ENCODE measurements at places on chromosomes 3 and 15. TPM values are rescaled to one million over a fixed set of nuclear protein-coding genes. Genes with fewer than 3 reads are reported as not detected.

DNA sequence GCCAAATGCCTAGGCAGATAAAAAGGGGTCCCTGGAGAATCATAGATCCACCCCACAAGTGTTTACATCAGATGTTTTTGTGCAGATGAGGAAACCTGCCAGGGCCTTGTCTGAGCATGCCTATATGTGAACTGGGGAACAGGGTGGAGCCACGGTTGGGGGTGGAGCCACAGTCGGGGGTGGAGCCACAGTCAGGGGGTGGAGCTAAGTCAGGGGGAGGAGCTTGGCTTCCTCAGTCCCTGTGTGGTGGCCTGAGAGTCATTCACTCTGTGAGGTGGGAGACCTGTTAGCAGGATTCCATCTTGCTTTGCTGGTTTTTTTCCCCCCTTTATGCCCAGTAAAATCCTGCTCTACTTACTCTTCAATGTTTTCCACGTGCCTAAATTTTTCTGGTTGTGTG lies 57.8 kb upstream of the TGFBR2 start:
- DNase-seq = no peak

DNA sequence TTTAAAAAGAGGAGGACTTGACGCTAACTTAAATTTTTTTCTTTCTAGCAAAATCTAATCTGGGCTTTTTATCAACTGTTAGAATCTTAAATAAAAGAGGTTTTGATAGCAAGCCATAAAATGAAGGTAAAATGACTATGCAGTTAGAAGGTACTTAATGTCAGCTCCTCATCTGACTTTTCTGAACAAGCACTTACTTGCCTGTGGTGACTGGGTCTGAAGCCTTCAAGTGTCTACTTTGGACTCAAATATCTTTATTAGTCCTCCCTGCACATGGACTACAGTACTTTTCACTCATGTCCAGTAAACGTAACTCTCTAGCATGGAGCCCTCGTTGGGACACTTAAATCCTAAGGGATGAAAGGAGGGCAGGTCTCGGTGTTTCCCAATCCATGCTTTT lies 135.9 kb downstream of the P2RY1 start:
- no peak for DNase-seq

GRCh38 chr3:58998476-58999117 lies 51.2 kb downstream of the CFAP20DC start:
- no peak for DNase-seq

DNA sequence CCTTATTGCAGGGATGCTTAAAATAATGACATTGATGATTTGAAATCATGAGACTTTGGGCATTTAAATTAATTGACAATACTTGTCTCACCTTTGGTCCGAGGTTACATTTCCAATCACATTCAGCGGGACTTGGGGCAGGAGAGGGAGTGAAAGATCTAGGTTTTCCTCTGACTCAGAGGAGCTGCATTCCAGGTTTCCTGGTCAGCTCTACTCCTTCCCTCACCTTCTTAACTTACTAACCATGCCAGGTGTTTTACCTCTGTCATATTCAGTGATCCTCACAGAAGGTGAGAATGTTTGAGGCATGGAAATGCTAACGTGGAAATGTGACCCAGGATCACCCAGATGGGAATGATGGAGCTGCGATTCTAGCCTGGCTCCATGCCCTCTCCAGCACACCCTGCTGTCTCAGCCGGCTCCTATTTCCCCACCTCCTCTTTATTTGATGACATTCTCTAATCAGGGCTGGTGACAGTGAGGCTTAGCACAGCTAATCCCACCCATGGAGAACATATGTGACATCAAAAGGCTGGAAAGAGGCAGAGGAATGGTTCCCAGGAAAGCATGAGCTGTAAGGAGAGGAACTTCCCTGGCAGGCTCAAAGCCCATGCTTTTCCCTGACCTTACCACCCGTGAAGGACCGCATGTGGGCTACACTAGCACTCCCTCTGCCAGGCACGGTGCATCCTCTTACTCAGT lies 38.7 kb downstream of the THSD4 start:
- DNase-seq = no peak

- DNase-seq = no peak
Measured at GRCh38 chr3:195475614-195476013, 32.8 kb upstream of the ACAP2 start.

DNA sequence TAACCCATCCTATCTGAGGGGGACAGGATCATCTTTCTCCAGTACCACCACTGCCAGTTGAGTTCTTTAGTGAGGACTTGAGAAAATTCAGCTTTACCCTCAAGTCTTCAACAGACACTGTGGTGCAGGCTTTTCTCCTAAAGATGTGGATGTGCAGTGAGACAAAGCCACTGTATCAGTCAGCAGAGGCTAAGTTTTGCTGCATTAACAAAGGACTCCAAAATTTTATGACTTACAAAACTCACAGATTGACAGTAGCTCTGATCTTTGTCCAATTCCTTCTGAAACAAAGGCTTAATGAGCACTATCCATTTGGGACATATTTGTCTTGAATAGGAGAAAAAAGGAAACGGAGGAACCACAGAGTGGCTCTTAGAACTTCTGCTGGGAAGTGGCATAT lies 87.9 kb downstream of the MITF start:
- no peak for DNase-seq

GRCh38 chr15:40877694-40878093 lies 3.7 kb upstream of the RHOV start:
- no peak for DNase-seq

DNA sequence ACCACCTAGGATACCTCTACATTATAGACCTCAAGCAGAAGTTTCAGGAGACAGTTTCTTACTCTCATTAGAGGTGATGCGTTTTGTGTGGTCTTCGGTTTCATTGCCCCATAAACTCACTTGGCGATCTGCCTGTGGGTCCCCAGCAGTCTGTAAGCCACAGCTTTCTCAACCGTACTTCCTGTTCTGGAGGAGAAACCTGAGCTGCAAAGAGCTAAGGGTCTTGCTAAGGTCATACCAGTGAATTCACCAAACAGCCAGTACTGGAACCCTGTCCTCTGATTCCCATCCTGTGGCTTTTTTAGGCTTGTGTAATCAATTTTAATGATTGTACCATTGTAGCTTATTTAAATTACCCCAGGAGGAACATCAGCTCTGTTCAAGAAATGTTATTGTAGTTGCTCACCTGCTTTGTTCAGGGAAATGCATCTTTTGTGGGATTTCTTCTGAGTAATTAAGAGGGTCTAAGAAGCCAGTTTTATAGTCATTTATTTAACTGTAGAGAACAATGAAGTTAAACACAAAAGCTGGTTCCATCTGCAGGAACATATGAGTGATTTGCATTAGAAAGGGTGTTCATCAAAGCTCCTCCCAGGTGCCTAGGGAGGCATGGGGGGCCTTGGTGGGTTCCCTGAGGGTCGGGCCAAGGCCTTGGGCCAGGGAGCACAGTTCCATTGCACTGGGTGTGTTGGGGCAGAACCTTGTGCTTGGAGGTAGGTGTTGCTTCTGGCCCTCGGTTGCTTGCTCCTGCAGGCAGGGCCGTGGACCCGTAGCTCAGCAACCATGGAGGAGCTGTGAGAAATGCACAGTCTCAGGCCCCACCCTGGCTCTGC lies 69.6 kb downstream of the APBA2 start:
- DNase-seq = no peak

DNA sequence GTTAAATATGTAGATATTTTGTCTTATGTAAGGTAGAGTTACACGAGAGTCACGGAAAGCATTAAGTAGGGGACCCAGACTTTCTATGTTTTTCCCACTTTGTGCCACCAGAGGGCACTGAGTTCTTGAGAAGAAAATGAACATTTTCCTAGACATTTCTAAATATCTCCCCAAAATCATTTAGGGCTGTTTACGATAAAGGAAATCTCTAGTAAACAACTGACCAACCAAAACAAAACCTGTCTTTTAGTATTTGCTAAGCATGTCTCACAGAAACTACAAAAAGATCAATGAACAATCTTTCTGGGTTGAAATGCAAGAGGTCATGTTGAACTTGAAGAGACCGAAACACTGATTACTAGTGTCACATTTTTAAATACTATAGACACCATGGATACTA lies 16.1 kb downstream of the POU1F1 start:
- DNase-seq = no peak

- DNase-seq = no peak
Measured at GRCh38 chr3:169945313-169945712, 21.3 kb upstream of the SEC62 start.

- DNase-seq = no peak
Measured at GRCh38 chr3:53100818-53101466, 29.3 kb downstream of the RFT1 start.

DNA sequence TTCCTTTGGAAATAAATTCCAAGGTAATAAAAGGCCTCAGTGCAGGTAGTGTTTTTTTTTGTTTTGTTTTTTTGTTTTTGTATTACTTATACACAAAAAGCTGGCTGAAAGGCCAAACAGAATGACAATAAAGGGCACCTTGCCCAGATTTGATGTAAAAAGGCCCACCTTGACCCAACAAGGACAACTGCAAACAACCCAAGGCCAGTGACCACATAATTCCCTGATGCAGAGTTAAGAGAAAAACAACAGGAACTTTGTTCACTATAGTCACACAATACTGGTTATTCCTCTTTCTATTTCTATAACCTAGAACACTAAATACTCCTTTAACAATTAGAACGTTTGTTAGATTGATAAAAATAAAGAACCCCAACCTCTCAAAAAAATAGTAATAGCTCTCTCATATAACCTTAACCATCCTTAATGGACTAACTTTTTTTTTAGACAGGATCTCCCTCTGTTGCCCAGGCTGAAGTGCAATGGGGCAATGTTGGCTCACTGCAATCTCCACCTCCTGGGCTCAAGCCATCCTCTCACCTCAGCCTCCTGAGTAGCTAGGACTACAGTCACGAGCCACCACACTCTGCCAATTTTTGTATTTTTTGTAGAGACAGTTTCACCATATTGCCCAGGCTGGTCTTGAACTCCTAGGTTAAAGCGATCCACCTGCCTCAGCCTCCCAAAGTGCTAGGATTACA lies 113.3 kb downstream of the MAGI1 start:
- DNase-seq = no peak

DNA sequence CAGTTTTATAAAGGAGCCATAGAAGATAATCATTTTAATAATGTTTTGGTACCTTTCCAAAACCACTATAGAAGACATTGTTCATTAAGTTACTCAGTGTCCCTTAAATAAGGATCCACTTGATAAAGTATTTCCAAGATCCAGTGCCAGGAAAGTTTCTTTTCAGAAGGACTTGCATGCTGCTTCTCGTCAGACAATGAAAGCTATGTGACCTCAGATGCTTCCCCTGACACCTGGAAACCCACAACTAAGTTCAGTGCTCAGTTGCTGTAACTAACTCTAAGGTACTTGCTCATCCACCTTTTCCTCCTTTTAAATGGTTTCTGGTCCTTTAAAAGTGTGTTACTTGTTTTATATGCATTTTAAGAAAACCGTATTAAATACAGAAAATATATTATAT lies 7.3 kb downstream of the SSR3 start:
- DNase-seq = no peak

GRCh38 chr3:57065588-57065987 lies 5.1 kb downstream of the SPATA12 start:
- no peak for DNase-seq

The UROC1 gene
- total RNA-seq = not detected

The DBR1 gene
- 9.6 TPM for total RNA-seq

The NPHP3 gene
- total RNA-seq = 44.7 TPM

The CCDC191 gene
- 5.5 TPM for total RNA-seq

The RAB5A gene
- total RNA-seq = 65.0 TPM

Data from sigmoid colon (tissue), 7 donors.